SJSA1 (cell line): ENCODE measurements at places on chromosomes 3 and 15.
A peak's percentile ranks its signal among the peaks of the same experiment; 100 is the strongest.

DNA sequence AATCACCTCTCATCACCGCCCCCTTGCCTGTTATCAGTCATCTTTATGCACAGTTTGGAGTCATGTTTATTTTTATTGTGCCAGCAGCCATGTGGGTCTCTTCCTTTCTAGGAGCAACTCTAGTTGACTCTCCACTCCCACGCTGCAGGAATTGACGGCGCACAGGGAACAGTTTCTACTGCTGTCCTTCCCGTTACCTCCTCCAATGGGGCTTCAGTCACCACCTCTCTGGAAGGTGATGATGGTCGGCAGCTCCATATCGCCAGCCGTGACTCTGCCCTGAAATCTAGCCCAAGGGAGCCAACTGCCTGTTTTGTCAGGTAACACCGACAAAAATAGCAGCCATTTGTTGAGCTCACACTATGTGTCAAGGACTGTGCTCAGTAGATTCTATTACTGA is 35.6 kb upstream of the FAM107A start:
- DNase-seq, result no peak

- DNase-seq, result no peak
Observed at GRCh38 chr3:20064387-20064786, 24.1 kb downstream of the KAT2B start.

GRCh38 chr3:167866331-167866730 is 130.8 kb downstream of the SERPINI1 start:
- no peak for DNase-seq

DNA sequence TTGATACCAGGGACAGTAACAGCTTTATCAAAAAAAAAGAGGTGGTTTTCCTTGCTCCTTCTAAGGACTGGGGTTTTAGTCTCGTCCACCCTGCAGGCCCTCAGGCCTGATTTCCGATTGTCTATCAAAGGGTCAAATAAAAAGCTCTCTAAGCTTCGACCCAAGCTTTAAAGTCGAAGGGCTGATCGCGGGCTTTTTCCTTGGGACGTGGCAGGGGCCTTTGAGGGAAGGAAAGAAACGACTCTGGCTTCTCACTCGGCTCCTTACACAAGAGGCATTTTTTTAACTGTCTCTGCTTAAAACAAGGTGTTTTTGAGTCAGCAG is 354 bp upstream of the KLHL24 start:
- peak; percentile 7 for DNase-seq

DNA sequence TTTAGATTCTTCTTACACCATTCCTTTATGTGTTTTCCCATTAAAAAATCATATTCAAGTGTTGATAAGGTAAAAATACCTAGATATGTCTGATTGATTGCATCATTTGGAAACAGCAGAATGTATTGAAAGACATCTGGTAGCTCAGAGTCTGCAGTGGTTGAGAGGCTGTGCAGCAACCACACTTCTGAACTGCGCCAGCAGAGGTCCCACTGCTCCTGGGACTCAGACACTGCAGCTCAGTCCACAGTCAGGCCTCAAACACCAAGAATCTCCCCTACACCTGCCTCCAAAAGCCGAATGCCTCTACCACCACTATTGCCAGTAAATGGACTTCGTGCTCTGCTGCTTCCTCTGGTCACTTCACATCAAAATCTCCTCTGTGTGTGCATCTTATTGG is 176.9 kb upstream of the LMCD1 start:
- no peak for DNase-seq
